NCI-H1092 (cell line): ENCODE measurements at places on chromosomes 1 and 21.

GRCh38 chr21:41071258-41072171, 96.4 kb upstream of the BACE2 start:
- peak; percentile 23 for DNase-seq

- no peak for DNase-seq
Observed at GRCh38 chr1:159977364-159978106, 23.5 kb upstream of the SLAMF9 start.

DNA sequence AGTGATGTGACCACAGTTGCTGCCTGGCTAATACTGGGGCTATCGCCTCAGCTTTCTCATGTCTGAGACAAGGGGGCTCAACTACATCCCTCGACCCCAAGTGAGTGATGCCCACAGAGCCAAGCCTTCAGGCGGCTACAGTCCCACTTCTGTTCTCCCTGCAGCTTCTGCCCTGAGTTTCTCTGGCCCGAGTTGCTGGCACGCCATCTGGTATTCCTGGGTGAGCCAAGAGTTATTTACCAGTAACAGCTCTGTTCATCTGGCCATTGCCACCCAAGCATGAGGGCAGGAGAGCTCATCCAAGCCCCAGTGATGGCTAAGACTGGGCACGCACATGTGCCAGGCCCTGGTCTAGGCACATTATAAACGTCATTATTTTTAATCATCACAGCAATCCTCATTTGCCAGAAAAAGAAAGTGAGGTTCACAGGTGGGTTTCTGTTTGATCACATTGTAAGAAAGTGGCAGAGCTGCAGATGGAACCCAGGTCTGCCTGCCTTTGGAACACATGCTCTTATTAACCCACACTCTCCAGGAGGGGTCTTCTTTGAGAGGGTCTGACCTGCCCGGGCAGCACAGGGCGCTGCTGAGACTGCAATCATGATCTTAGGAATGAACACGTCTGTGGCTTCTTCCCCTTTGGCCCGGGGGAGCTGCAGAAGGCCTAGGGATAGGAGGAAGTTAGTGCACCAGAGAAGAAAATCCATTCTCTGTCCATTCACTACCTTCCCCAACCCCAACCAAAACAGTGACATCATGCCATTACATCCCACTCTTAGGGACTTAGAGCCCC, 27.5 kb downstream of the KCND3 start:
- DNase-seq = peak; percentile 59

GRCh38 chr1:99544328-99544727, 101.6 kb upstream of the PALMD start:
- DNase-seq = no peak

DNA sequence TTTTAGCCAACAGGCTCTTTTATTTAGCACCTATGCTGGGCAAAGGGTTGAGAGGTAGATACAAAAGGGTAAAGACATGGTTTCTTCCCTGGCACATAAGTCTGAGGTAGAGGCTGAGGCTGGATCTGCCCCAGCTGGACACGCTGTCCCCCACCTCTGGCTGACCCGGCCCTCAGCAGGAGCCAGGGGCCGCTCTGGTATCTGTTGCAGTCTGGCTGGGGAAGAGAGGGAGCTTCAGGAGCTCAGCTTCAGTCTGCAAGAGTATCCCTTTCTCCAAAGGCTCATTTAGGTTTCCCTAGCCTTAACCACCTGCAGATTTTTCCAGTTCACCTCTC, 14.2 kb downstream of the BLACAT1 start:
- no peak for DNase-seq

- no peak for DNase-seq
Observed at GRCh38 chr1:48966583-48966982, 189.9 kb upstream of the BEND5 start.

DNA sequence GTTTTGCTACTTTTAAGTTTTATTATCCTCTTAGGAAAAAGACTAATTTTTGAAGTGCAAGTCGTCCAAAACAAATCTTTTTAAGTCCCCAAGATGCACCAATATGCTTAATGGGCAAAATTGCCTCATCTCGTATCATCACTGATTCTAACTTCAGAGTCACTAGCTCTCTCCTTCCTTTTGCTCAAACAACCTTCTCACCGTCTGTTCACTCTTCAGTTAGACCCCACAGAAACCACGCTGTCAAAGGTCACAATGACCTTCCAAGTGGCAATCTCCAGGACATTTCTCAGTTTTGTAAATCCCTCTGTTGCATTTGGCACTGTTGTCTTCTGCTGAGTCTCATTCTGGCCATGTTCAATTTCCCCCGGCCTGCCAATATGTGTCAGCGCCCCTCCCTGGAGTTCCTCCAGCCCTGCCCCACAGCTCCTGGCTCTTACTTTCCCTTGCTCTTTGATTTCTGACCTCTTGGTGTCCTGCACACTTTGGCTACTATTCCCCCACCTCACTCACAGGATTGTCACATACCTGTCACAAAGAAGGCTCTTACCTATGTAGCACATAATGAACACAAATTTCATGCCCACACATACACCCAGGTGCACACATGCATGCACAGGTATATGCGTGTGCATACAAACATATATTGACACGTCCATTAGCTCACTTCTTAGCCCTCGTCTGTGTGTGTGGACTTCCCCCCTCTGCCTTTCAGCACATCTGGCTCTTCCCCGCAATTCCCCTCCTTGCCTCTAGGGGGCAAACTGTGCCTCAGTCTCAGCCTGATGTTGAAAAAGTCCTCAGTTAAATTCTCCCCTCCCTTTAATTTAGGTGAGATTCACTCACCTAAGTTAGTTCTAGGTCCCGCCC, 354.0 kb upstream of the DUSP10 start:
- no peak for DNase-seq

GRCh38 chr1:211135342-211135950, 1.5 kb upstream of the KCNH1 start:
- peak; percentile 59 for DNase-seq

DNA sequence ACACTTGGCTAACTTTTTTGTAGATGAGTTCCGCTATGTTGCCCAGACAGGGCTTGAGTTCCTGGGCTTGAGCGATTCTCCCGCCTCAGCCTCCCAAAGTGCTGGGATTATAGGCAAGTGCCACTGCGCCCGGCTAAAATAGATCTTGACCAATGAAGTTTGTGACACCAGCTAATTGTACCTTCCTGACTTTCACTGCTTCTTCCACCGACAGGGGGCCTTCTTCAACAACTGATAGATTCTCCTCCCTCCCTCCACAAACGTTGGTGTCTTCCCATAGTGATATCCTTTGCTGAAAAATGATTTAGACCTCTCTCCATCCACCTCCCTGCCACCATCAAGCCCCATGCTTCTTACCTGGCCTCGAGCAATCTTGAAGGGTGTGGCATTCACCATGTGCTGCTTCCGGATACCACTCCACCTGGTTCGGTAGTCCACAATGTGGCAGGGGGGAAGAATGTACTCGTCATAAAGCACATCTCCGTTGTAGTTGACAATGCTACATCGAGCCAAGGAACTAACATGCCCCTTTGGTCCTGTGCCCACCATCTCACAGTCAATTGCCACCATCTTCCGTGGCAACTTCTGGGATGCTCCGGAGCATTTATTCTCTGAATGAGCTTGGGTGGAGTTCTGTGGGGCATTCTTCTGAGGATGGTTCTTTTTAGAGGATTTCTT, 1.6 kb upstream of the METTL25B start:
- no peak for DNase-seq

- DNase-seq = no peak
Observed at GRCh38 chr1:239382666-239383065, 3.7 kb upstream of the CHRM3 start.

DNA sequence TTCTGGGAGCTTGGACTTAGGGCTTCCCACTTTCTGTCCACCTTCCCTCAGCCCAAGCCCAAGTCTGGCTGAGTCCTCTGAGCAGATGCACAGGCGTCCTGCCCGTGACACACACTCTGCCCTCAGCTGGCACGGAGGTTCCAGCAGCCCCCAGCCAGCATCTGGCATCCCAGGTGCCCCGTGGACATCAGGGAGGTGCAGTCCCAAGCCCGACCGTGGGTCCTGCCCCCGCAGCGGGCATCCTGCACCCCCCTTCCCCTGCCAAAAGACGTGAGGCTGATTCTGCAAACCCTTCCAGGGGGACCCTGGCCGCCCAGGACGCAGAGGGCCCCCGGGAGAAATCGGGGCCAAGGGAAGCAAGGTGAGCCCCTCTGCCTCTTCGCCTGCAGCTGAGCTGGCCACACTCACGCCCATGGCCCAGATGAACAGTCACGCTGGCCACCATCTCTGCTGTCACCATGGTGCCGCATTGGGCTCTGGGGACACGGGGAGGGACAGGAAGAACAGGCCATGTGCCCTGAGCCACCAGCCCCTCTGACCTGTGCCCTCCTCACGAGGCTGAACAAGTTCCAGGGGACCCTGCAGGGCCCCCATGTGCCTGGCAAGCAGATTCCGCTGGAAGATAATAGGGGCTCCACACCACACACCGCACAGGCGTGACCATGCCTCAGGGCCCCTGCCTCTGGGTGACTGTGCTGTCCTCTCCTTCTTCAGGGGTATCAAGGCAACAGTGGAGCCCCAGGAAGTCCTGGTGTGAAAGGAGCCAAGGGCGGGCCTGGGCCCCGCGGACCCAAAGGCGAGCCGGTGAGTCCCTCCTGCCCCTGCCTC, 20.6 kb downstream of the COL6A2 start:
- no peak for DNase-seq

- no peak for DNase-seq
Observed at GRCh38 chr1:150551784-150552127, 2.5 kb downstream of the ADAMTSL4 start.

DNA sequence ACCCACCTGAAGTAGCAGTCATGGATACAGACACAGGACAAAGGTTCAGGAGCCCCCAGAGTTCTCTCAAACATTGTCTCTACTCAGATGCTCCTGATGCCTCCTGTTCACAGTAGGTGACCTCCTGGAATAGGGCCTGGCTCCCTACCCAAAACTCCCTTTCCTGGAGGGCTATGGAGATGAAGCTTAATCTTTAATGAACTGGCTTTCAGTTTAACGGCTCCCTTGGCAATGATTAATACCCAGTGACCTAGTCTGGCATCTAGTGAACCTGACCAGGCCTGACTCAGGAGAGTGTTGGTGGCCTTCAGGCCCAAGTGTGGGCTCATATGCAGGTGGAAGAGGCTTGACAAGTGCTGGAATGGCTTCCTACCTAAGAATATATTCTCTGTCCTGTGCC, 65.2 kb upstream of the TRABD2B start:
- no peak for DNase-seq

- no peak for DNase-seq
Observed at GRCh38 chr21:34900376-34900775, 148.7 kb downstream of the RUNX1 start.

DNA sequence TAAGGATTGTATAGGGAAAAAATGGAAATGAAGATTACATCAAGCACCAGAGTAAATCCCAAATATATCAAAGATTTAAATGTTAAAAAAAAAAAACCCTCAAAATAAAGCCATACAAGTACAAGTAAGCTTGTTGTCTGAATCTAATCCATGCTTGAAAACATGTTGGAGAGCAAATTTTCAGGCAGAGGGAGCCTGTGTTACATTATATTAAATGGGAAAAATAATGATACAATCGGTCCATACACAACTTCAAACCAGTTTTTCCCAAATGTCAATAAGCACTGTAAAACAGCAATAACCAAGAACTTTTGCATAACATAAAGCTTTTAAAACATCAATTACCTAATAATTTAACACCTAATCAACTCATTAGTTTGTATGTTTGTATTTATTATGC, 949.4 kb upstream of the ADGRL4 start:
- no peak for DNase-seq

- DNase-seq = no peak
Observed at GRCh38 chr1:164581762-164582161, 22.8 kb downstream of the PBX1 start.

DNA sequence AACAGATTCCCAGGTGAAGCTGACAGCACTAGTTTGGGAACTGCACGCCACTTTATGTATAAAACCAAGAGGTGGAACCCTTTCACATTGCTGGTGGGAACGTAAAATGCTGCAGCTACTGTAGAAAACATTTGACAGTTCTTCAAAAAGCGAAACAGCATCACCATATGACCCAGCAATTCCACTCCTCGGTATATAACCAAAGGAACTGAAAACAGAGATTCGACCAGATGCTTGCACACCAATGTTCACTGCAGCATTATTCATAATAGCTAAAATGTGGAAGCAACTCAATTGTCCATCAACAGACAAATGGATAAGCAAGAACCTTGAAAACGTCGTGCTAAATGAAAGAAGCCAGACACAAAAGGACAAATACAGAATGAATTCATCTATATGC, 17.5 kb downstream of the RSPH1 start:
- no peak for DNase-seq

DNA sequence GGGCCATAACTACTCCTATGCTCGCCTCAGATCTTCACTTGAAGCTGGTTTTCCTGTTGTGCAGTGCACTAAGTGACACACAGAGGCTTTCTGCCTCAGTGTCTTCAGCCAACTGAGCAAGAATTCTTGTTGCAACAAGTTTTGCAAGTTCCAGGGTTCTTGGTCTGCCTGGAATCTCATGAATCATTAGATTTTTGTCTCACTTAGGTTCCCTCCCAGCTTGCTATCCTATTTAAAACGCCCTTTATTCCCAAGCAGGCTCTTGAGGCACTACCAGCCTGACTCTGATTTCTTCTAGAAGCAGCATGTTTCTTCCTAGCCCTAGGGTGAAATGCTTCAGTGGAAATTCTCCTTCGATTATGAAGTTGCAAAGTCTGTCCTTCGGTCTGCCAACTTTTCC, 158.8 kb downstream of the C1orf21 start:
- DNase-seq = no peak

DNA sequence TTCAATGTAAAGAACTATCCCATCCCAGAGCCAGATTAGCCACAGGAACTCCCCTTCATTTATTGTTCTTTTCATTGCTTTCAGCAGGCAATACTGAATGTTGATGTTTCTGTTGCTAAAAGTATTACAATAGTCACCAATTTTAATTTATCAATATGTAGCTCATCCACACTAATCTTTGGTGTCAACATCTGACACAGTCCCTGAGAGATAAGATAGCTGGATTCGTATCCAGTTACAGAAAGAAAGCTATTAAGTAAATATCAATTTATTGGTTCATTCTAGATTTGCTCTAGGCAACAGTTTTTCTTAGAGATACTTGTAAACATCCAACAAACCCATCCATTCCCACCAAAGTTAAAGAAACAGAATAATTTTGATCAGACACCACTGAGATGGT, 4.7 kb downstream of the ADSS2 start:
- DNase-seq = no peak

DNA sequence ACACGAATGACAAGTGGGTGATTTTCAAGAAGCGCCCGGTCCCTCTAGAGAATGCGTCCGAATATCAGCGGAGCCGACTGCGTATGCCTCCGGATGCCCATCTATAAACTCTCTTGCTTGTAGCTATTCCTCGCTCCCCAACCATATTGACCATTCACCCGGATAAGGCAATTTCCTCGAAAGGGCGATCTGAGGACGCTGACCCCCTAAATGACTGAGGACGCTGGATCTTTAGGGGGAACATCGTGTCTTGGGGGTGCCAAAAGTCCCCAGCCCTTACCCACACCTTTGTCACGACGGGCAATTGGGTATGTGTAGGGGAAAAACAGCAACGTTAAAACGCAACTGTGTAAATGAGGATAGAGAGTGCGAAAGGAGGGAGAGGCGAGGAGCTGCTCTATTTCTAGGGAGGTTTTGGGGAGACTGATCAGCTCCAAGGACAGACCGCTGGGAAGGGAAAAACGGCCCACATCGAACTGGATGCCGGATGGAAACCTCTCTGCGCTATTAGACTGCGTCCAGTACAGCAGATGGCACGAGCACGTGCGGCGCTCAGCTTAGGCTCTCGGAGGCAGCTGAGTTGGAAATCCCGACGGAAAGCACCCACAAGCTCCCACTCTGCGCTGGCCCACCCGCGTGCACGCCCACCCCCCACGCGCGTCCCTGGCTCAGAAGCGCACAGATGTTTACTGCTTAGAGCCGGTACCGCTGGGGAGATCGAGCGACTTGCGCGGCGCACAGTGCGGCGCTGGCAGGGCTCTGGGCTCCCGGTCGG, 2.9 kb upstream of the PRRX1 start:
- DNase-seq = no peak

GRCh38 chr1:244497805-244498204, 36.7 kb downstream of the CATSPERE start:
- no peak for DNase-seq
